ENCODE measurements at places on chromosomes 12 and 14.

- DNase-seq = no peak
Observed at GRCh38 chr12:71999795-72000194, 61.1 kb downstream of the TPH2 start.

DNA sequence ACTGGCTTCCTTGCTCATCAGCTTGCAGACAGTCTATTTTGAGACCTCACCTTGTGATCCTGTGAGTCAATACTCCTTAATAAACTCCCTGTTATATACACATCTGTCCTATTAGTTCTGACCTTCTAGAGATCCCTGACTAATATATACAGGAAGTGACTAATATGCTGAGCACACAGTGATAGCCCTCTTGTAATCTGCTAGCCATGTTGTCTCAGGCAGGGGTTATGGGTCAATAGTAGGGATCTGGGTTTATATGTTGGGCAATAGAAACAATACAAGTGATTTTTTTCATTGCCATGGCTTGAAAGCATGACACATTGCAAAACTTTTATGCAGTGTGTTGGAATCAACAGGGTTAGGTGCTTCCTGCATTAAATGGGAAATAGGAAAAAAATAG is 562.2 kb downstream of the GALC start:
- no peak for DNase-seq

- DNase-seq = peak; percentile 93
Observed at GRCh38 chr12:54162741-54163140, 26.0 kb downstream of the SMUG1 start.

- DNase-seq = no peak
Observed at GRCh38 chr14:55802986-55803872, 223.2 kb downstream of the KTN1 start.

DNA sequence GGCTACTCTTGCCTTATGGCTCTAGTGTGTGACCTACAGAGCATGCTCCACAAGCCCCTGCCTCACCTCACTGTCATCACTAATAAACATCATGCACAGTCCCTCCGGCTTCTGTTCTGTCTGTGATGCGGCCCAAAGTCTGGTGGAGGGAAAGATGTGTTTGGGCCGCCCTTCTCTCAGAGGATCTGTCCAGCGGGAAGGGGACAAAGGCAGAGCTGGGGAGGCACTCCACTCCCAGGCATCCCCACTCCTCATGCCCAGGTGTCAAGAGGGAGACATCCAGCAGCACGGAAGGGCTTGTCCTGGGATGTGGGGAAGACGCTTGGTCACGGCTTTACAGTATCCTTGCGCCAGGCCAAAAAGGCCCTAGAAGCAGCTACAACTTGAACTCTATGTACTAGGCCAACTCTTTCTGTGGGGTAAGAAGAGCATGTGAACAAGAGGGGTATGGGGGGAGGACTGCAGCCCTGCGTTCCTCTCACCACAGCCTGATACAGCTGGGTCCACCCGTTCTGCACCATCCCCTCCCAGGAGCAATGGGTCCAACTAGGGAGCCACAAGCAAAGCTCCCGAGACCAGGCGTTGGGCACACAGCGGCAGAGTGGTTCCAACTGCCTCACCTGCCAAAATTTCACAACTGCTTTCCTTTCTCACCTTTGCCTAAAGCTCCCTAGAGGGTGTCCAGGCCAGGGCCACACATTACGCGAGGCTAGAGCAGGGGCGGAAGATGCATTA is 10.7 kb downstream of the CACNB3 start:
- no peak for DNase-seq

DNA sequence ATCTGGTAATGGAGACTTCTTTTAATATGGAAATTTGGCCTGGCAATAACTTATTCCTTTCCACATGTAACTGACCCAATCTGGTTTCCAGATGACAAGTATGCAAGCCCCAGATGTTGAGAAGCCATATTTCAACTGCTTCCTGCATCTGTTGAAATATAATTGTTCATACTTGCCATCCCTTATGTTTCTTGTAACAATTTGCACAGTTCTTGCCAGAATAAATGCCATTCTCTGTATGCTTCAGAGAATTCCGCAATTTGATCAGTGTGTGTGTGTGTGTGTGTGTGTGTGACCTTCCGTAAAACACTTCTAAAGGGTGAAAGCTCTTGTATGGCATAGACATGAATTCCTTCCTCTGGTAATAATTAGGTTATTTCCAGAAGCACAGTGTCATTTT is 1.8 kb upstream of the CLEC2A start:
- no peak for DNase-seq

- DNase-seq = no peak
Observed at GRCh38 chr12:40011775-40012129, 94.1 kb downstream of the SLC2A13 start.

GRCh38 chr12:57836442-57837375 is 9.8 kb downstream of the CTDSP2 start:
- peak; percentile 14 for DNase-seq

All from NCI-H187 (cell line).